Stimulated activated naive CD8-positive, alpha-beta T cell treated with anti-CD3 and anti-CD28 coated beads, Interleukin-15, Interleukin-2, amounts not matched to agents 100 U/mL and 50 U/mL, for 24 hours (primary cell): ENCODE measurements at places on chromosomes 5 and 9.

DNA sequence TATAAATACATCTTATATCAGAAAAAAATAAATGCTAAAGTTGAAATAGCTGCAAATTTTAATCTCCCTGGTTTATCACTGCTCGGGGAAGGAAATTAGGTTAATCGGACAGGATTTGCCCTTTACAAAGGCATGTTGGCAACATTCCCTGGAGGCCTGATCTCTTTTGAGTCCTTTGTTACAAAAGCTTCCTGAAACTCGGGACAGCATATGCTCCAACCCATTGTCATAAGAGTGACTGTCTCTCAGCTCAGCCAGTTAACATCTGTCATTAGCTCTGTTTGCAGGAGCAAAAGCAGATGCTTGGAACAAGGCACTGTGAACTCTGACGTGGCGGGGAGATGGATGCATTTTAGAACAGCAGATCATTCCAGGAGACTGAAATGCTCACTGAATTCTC lies 80.6 kb downstream of the MYO10 start:
- no peak for DNase-seq

DNA sequence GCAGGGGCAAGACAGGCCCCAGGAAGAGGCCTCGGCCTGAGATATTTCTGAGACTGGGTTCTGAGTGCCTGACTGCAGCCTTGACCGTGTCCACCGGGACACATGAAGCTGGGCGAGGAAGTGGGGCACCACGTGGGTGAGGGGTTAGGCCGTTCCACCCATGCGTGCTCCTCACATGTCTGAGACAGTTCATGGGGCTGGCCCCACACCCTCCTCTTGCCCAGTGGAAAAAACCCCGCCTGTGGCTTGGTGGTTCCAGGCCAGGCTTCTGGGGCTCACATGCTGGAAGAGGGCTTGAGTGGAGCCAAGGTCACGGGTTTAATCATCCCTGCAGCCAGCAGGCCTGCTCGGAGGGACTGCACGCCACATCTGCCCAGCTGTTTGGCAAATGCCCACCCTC lies 11.4 kb downstream of the HMCN2 start:
- no peak for DNase-seq

- DNase-seq: no peak
Measured at GRCh38 chr5:16464231-16464630, 1.4 kb downstream of the ZNF622 start.

DNA sequence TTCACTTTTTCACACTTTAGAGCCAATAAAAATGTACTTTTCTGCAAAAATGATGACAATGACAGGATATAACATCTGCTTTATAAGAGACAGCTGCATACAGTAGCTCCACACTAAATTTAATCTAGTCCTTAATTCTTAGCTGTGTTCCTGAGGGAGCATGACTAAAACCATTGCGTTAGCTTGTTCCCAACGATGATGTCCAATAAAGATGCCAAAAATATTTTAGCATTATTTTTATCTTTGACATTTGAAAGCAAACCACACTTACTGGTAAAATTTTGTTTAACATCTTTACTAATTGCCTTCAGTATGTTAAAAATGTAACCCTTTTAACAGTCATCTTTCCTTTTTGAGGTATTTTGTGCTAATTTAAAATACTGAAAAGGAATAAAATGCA lies 382.7 kb downstream of the CHSY3 start:
- DNase-seq: no peak

DNA sequence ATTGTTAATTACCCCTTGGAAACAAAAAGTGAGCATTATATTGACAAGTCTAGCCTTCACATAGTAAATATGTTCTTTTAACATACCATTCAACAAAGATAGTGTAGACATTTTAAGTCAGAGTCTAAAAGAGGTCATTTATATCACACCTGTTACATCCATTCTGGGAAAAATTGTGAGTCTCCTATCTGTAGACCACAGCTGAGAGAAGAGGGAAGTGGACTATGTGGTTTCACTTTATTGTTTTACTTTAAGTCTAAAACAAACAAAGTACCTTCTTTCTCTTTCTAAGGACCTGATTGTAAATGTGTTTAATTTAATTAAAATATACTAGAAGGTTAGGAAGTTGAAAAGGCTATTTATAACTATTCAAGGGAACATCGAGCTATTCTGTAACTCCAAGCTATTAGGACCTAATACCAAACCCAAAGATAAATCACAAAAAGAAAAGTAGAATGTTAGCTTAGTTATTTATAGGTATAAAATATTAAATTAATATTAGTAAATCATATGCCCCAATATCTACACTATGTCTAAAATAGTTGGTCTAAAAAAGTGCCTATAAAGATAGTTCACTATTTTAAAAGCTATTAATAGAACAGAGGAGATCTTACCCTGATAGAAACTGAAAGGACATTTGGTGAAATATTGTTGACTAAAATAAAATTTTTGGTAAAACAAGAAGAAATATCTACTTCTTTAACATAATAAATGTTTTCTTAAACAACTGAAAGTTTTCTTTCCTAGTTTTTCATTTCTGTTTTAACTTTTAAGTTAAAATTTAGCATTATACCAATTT lies 134.9 kb downstream of the TMEM167A start:
- no peak for DNase-seq

- DNase-seq: no peak
Measured at GRCh38 chr5:34040472-34040871, 2.5 kb downstream of the C1QTNF3 start.

GRCh38 chr5:64312491-64312890 lies 146.8 kb downstream of the RNF180 start:
- no peak for DNase-seq
